Stimulated activated CD8-positive, alpha-beta memory T cell treated with anti-CD3 and anti-CD28 coated beads, Interleukin-15, amount 100 ng/mL, for 24 hours (primary cell): ENCODE measurements at places on chromosomes 7 and 10.

DNA sequence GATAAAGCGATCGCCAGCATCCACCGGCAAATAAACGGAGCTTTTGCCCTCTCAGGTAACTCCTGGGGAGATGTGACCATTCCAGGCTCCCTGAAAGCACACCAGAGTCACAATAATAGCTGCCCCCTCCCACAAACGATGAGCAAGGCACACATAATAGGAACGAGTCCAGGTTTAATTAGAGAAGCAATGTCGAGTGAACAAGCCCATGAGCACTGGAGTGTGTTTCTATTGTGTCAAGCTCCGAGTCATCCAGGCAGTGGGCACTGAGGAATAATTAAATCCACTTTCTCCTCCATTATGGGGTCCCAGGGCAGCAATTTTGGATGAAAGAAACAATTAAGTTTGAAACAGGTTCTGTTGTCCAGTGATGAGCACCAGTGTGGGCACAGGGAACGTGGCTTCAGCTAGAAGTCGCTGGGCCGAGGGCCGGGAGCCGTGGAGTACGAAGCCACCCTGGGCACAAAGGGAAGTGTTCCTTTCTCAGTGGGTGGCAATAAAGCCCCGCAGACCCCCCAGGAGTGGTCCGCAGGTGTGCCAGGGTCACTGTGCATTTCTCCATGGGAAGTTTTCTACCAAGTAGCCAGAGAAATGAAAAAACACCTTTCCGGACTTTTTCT is 12.0 kb downstream of the PNLIPRP2 start:
- no peak for DNase-seq

DNA sequence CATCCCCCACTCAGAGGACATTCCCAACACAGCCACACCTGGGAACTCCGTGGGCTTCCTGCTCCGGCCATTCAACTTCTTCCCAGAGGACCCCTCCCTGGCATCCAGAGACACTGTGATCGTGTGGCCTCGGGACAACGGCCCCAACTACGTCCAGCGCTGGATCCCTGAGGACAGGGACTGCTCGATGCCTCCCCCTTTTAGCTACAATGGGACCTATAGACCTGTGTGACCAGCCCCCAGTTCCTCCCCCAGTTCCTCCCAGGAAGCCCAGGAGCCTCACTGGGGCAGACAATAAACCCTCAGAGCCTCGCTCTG is 8.6 kb downstream of the AOC1 start:
- no peak for DNase-seq

- DNase-seq = no peak
Measured at GRCh38 chr7:87912121-87912520, 21.9 kb upstream of the ADAM22 start.

GRCh38 chr10:100696477-100696901 is 48.9 kb upstream of the PAX2 start:
- no peak for DNase-seq

DNA sequence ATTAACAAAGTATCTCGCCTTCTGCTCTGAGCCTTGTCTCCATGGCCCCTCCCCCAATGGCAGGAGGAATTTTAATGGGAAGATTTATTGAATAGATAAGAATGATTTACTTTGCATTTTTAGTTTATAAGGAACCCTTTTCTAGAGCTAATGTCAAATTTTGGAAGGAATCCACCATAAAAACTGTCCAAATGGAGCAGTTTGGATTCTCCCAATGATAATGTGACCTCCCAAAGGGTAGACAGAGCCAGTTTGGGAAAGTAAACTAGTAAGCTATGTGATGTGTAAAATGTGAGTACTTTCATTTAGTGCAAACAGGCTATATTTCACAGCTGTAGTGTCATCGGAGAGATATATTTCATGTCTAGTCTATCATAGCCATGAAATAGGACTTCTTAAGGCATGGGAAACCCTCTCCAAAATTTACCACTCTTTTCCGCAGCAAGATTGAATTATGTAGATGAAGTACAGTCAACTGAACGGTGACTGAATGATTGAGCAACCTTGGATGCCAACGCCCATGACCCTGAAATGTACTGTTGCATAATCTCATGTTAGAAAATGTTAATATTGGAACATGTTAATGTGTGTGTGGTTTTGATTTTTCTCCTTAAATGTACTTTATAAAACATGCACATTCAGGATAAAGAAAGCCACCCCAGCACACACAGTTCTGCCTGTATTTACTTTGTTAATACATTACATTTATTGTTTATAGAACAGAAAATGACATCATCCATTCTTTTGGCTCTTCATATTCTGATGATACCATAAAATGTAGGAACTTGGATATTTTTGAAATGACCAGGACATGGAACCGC is 140.6 kb downstream of the NRP1 start:
- no peak for DNase-seq

GRCh38 chr10:108132303-108132702 is 967.8 kb upstream of the SORCS1 start:
- DNase-seq = no peak

- no peak for DNase-seq
Measured at GRCh38 chr7:147485660-147486210, 1104.8 kb upstream of the C7orf33 start.
